ENCODE measurements at places on chromosomes 3 and 15.

GRCh38 chr3:32502118-32502945 lies at the start of gene CMTM6:
Gene CMTM6 (minus strand): TSS chr3:32502852. CDS start chr3:32502745, 107 bp downstream.
- peak; percentile 73 for DNase-seq

GRCh38 chr3:38567498-38567897 lies 71.4 kb downstream of the EXOG start:
- DNase-seq: no peak

DNA sequence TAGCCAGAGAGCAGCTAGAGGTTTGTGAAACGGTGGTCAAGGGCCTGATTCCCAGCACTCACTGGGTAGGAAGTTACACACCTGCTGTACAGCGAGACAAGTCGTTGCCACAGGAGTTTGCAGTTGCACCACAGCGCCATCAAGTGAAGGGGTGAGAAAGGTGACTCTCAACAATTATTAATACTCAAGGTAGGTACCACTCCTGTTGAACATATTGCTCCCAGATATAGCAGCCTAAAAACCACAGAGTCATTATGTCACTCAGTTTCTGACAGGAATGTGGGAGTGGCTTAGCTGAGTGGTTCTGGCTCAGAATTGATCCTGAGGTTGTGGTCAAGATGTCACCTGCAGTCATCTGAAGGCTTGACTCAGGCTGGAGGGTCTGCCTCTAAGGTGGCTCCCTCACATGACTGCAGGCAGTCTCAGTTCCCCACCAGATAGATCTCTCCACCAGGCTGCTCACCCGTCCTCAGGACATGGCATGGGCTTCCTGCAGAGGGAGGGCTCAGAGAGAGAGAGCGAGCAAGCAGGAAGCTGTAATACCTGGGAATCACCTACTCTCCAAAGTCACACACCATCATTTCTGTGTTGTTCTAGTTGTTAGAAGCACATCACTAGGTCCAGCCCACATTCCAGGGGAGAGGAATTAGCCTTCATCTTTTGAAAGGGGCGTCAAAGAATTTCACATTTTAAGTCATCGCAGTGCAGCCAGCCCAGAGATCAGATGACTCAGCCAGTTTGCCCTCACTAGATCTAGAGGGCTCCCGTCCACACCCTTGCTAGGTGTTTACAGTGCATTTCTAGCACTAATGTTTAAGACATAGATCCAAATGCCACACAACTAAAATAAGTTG lies 17.0 kb upstream of the ANO10 start:
- DNase-seq: peak; percentile 16

GRCh38 chr15:62524848-62525247 lies 359.8 kb upstream of the C2CD4B start:
- no peak for DNase-seq

GRCh38 chr15:77525907-77526594 lies 105.4 kb downstream of the HMG20A start:
- DNase-seq: no peak

DNA sequence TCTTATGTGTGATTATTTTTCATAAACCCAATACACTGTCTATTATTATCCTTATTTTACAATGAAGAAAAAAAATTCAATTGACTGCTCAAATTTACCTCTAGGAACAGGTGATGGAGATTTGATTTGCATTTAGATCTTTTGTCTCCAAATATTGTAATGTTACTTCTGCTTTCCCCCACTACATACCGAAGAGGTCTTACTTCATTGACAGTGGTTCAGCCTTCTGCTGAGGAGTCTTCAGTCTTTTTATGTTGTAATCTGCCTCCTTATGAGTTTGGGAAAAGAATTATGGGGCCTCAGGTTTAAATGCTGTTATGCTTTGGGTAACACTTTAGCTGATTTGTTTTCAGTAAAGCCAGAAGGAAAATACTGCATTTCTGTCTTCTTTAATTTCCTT lies 199.5 kb downstream of the LPP start:
- DNase-seq: no peak

- no peak for DNase-seq
Measured at GRCh38 chr3:73511571-73512525, 112.9 kb downstream of the PDZRN3 start.

DNA sequence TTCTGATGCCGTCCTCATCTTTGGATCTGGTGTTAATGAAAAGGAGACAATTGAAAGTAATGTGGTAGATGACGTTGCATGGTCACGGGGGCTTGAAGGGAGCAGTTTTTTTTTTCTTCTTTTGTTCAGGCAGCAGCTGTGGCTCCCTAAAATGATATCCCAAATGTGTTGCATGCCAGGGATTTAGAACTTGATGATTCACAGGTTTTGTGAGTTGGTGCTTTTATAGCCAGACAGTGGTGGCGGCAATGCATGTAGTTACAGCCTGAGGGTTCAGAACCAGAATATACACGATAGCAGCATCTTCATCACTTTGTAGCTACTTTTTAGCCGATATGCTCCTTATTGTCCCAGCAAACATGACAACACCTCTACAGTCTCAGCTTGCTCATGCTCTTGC lies 133.4 kb downstream of the CHST2 start:
- DNase-seq: no peak

DNA sequence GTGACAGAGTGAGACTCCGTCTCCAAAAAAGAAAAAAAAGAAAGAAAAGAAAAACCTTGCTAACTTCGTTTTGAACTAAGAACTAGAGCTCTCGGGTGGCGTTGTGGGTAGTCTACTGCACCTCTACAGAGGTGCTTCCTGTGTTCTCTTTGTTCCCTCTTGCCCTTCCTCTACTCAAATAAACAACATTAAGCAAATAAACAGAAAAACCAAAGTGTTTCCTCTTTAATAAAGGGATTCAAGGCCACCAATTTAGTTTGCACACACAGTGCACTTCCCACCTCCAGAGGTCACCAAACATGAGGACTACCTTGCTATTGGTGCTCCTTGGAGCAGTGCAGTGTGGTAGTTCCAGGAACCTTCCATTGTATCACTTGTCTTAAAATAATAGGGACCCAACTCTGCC lies 354.2 kb upstream of the TBL1XR1 start:
- no peak for DNase-seq

All from central memory CD4-positive, alpha-beta T cell (primary cell).